ENCODE measurements at places on chromosomes 5 and 9. TPM values are rescaled to one million over a fixed set of nuclear protein-coding genes. Genes with fewer than 3 reads are reported as not detected.

DNA sequence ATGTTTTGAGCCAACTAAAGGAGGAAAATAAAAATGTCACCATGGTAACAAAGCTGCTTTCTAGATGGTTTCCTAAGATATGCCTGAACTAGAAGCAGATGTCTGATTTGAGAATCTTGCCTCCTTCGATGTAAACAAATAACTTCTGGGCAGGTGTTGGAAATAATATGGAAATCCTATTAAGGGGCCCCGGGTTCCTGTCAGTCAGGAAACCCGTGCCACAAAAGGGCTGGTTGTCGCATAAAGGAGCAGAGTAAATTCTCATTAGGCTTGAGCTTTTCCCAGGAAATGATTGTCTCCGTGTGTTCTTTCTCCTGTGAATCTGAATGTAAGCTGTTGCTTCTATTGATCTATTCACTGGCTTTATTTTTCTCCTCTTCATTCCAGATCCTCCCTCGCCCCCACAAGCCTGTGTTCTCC lies 90.8 kb downstream of the TLE4 start:
- DNase-seq: no peak

- no peak for DNase-seq
Measured at GRCh38 chr5:1416856-1417469, 28.3 kb downstream of the SLC6A3 start.

DNA sequence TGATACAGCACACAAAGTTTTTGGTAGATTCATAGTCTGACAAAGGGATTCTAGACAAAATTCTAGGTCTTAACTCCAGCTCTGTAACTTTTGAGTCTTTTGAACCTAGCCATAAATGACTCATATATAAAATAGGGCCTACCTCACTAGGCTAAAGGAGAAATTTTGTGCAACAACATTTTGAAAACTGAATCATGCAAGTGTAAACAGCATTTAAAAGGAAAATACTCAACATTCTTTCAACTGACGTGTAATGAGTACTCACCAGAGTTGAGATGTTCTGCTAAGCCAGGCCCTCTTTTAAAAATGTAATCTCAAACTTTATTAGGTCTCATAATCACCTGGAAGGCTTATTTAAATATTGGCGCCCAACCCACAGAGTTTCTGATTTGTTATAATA lies 113.2 kb downstream of the STK32A start:
- DNase-seq: no peak

GRCh38 chr5:78628270-78628992 lies 20.1 kb downstream of the LHFPL2 start:
- no peak for DNase-seq

GRCh38 chr5:140408750-140409241 lies 7.2 kb downstream of the ANKHD1 start:
- no peak for DNase-seq

- DNase-seq: peak; percentile 72
Measured at GRCh38 chr5:40224421-40224820, 455.3 kb upstream of the PTGER4 start.

DNA sequence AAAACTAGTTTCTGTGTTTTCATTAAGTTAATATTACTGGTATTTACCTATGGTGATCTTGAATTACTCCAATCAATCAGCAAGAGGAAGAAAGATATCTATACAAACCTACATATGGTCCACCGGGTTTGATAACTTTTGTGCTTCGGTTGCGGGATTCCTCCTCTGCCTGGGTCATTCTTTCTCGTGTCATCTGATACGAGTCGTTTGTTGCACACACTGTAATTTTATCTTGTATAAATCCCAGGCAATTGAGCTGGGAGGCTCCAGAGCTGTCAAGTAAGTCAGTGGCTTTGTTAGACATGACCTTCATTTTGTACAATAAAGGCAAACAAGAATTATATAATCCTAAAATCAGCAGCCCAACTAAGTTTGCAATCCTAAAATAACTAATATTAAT lies 48.0 kb downstream of the ELL2 start:
- DNase-seq: no peak

GRCh38 chr9:97759581-97760288 lies 62.6 kb upstream of the XPA start:
- DNase-seq: no peak

DNA sequence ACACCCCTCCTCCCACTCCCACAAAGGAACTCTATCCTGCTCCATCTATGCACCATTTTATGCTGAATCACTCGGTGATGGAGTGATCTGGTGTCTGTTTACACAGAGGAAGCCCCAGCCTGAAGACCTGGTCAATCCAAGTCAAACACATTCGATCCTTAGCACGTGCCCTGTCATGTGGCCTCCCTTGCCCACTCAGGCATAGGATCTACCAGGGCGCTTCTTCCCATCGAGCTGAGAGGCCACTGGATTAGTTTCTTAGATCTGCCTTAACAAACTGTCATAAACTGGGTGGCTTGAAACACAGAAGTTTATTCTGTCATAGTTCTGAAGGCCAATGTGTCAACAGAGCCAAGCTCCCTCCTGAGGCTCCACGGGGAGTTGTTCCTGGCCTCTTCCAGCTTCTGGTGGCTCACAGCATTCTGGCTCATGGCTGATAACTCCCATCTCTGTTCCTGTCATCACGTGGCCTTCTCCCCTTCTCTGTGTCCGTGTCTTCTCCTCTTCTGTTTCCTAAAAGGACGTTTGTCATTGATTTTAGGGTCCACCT lies 34.2 kb downstream of the FOXI1 start:
- no peak for DNase-seq

- no peak for DNase-seq
Measured at GRCh38 chr9:129932303-129933151, 97.3 kb downstream of the USP20 start.

GRCh38 chr5:56329652-56330051 lies 96.5 kb upstream of the ANKRD55 start:
- DNase-seq: no peak

DNA sequence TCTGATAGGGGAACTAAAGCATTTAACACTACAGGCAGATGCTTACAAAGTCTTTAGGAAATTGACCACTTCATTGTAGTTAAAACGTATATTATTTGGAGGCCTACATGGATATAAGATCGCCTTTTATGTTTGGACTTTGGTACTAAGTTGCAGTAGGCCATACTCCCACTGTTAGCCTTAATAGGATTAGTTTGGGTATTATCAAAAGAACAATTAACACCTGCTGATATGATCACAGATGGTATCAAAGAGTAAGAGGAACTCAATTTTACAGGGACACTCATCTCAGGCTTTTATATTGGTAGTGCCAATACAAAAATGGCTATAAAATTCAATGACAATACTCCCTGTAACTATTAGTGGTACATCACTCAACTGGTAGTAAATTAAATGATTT lies 1183.0 kb downstream of the MAT2B start:
- no peak for DNase-seq

DNA sequence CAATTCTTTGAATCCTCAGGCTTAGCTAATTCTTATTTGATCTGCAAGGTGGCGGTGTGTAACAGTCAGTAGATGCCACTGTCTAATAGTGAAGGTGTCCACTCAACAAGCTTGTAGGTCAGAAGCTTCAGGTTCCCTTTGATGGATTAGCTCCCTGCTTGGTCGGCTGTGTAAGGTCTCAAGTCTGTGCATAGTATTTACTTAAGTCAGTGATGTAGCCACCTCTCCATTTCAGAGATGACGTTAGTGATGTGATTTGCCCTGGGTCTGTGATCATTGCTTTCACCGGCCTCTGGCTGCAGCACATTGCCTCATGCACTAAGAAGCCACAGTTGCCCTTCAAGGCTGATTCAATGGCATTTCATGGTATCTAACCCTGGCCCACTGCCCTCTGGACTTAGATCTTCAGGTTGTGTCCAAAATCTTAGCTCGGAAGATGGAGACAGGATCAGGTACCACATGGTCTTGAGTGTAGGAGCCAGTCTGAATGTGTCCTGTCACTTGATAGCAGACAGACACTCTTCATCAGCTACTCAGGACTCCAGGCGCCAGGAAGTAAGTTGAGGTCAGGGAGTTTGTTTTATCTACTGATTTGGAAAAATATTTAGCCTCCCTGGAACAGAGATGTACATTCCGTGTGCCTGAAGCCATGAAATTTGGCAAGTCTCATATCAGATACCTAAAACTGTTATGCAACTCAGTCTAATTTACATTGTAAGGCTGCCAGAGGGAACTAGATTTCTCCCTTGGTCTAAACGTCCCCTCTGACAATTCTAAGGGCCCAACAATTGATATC lies 42.9 kb downstream of the SUB1 start:
- DNase-seq: no peak

DNA sequence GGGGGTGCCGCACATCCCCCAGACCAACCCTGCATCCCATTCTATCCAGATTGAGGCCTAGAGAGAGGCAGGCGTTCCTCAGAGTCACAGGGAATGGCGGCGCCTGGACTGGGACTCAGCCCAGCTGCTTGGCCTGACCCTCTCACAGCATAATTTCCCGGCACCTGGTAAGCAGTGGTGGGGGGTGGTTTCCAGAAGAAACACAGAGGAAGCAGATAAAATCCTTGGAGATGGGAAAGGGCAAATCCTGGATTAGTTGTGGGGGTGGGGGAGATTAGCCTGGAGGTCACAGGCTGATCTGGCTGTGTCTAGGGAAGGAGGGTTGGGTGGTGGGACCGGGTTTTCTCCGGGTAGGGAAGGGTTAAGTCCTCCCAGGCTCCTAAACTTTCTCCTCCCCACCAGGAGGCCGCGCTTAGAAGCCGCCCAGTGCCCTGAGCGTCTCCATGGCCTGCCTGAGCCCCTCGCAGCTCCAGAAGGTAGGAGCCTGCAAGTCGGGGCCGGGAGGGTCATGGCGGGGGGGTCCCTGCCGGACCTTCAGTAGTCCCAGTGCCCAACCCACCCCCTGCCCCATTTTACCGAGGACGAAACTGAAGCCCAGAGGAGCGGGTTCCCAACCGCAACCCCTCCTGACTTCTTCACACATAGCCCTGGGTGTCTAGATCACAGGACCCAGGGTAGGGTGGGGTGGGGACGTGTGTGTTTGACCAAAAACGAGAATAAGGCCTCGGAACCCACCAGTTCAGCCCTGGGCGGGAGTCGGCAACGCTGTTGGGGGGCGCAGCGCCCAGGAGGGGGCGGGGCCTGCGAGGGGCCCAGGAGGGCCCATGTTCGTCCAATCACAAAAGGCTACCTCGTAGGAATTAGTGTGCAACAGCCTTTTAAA lies 1.3 kb downstream of the PHYHD1 start:
- no peak for DNase-seq

DNA sequence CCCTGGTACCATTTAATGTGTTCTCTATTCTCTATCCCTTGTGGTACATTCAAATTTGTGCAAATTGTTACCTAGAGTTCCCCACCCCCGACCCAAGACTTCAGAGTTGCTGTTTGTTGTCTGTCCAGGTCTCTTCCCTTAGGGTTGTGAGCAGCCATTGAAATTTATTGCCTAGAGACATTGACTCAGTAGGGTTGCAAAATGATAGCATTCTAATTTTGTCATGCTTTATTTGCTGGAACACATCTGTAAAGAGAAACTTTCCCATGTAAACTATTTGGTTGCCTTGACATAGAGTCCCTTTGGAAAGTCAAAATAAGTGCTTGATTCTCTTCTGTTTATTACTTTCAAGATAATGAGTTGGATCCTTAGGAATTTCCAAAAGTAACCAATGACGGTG lies 91.7 kb upstream of the KLF9 start:
- DNase-seq: no peak

GRCh38 chr9:132985071-132985350 lies 6.5 kb downstream of the GFI1B start:
- no peak for DNase-seq

- peak; percentile 41 for DNase-seq
Measured at GRCh38 chr9:69030851-69031645, 4.5 kb upstream of the FXN start.

- no peak for DNase-seq
Measured at GRCh38 chr5:131812371-131813160, 15.7 kb upstream of the FNIP1 start.

DNA sequence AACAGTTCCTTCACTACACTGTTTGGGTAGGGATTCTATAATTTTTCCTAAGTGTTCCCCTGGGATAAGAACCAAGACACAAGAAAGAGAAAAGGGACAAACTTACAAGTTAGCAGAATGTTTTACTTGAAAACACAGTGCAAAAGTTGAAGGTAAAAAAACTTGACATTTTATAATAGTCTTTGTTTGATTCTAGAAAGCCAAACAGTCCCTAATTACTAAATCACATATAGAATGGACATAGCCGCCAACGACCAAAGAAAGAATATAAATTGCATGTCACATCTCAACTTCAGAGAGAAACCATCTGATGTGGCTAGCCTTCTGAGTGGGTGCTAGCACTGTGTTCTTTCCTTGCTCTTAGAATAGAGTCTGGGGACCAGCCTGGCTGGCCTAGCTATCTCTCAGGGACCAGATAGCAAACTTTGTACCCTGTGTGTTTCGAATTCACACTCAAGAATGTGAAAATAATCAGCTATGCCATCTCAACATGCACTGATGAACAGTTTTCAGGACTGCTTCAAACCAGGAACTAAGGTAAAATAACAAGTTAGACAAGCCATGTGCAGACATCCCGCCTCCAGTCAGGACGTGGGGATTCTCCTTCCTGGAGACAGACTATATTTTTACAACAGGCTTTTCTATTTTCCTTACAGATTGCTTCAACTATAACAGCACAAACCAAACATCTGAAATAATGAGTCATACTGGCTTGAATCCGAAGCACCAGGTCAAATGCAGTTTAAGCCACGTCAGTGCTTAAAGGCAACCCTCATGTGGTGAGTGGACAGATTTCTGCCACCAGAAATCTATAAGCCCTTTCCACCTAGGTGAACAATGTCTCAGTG lies 53.7 kb downstream of the LHFPL2 start:
- peak; percentile 96 for DNase-seq

DNA sequence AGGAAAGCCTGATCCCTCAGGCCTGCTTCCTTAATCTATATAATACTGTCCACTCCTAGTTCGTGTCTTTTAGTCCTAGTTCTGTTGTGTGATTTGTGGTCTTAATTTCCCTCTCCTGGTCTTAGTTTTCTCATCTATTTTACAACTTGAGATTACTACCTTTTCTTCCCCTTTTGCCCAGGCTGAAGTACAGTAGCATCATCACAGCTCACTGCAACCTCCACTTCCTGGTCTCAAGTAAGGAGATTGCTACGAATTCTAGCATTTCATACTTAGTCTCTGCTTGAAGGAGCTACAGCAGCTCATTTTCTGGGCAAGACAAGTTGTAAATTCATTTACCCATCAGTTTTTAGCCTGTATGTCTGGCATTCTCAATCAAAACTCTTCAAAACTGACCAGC lies 5.5 kb downstream of the TRIM32 start:
- no peak for DNase-seq

DNA sequence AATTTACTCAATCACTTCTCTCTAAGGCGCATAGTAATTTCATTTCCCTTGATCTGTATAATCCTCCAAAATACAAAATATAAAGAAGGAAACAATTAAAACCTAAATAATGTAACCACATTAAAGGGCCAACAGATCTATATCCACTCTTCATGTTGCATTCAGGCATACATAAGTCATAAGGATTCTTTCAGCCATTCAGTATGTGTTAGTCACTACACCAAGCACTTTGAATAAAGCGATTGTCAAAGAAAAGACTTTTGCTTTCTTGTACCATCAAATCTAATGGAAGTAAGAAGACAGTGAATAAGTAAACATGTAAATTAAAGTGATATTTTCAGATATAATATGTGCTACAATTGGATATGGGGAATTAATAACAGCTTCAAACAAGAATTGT lies 569.2 kb upstream of the PTPRD start:
- DNase-seq: peak; percentile 18

- no peak for DNase-seq
Measured at GRCh38 chr5:79689541-79690466, at the start of gene CMYA5. Gene CMYA5 (plus strand): TSS chr5:79689836. CDS start chr5:79689908, 72 bp downstream.

Gene TMEM215
- not detected for total RNA-seq

Gene LCN9
- total RNA-seq: not detected

Gene ECSCR
- 67.7 TPM for total RNA-seq

Gene GPRIN1
- total RNA-seq: 13.1 TPM

Gene MRPL36
- 149 TPM for total RNA-seq

Gene FUBP3
- total RNA-seq: 113 TPM
